ENCODE measurements at places on chromosomes 16 and 17.
A peak's percentile ranks its signal among the peaks of the same experiment; 100 is the strongest.

- DNase-seq = no peak
These were observed 9.4 kb downstream of the RAB40B start for GRCh38 chr17:82689077-82689476.

DNA sequence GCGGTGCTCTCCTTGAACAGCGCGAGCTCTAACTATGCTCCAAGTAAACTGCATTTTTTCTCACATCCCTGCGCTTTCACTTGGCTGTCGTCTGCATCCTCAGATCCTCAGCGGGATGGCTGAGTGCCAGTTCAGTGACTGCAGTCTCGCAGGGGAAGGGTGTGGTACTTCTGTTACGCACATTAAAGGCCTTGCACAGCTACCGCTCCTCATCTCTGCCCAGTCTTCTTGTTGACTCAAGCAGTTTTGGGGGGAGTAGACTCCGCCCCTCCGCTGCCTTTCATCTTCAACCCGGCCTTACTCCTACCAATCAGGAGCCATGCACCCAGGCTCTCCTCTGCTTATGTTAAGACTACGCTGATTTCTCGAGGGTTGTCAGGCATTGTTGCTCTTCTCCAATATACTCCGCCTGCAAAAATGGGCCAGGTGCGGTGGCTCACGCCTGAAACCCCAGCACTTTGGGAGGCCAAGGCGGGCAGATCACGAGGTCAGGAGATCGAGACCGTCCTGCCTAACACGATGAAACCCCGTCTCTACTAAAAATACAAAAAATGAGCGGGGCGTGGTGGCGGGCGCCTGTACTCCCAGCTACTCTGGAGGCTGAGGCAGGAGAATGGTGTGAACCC lies 10.0 kb downstream of the ATP5PD start:
- DNase-seq = no peak

DNA sequence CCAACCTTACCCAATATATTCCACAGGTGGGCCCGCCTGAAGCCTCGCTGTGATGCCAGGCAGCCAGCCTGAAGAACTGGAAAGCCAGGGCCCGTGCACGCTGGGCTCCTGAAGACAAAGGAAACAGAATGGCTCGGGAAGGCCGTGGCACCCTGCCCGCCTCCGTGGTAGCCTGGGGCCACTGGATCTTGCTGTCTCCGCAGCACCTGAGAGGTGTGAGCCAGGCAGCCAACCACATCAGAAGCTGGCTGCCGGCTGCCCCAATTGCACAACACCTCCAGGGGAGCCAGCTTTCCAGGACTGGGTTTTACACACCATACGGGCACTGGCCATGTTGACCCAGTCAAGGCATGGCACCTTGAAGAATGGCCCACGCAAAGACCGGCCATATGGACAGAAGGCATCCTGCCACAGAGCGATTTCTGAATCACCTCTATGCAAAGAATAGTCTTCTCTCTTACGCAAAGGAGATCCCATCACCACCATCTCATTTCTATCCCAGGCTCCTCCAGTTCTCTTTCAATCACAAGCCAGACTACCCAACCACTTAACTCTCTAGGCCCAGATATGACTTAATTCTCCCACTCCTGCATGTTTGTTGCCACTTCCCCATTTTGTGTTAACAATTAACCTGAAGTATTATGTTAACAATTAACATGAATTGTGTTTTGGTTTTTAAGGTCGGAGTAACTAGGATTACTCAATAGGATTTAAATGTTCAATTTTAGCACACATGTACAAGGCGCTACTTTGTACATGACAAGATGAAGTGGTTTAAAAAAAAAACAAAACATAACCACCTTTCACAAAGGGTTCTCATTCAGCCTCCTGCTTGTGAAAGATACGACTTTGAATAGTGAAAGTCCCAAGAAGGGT lies 32.1 kb downstream of the ZFHX3 start:
- DNase-seq = no peak

GRCh38 chr16:88888461-88889387 lies 22.3 kb upstream of the PABPN1L start:
- DNase-seq = no peak

GRCh38 chr17:50550661-50551432 lies 3.9 kb downstream of the SPATA20 start:
- peak; percentile 43 for DNase-seq

DNA sequence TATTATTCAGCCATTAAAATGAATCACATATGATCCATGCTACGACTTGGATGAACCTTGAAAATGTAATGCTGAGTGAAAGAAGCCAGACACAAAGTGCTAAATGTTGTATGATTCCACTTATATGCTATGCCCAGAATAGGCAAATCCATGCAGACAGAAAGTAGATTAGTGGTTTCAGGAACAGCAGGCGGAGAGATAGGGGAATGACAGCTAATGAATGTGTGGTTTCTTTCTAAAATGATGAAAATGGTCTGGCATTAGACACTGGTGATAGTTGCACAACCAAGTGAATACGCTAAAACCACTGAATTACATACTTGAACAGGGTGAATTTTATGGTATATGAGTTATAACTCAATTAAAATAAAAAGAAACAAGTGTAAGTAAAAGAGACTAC lies 121.8 kb upstream of the NOG start:
- no peak for DNase-seq

DNA sequence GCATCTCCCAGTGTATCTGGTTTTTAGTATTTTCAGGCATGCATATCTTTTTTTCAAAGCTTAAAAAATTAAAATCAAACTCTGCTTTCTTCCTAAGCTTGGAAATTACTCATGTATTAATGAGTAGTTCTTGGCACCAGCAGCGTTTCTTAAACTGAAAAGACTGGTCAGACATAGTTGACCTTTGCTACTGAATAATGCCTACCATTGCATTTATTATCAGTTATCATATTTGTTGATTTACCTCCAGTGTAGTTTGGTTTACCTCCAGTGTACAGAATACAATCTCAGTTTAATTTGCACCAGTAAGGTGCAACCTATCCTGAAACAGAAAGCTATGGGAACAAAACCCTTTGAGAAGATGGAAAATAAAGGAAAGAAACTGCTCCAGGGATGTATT lies 34.5 kb upstream of the EVI2A start:
- no peak for DNase-seq

Measured in SW 1271 (cell line).